ENCODE measurements at places on chromosomes 3 and 15. TPM values are rescaled to one million over a fixed set of nuclear protein-coding genes. Genes with fewer than 3 reads are reported as not detected.

- no peaks in the 10 kb centered on the region for H3K36me3 ChIP-seq
- H3K27me3 ChIP-seq: no peaks in the 10 kb centered on the region
- no peaks in the 10 kb centered on the region for H3K4me1 ChIP-seq
- H3K4me3 ChIP-seq: no peak overlapping the region
These were observed 170.8 kb downstream of the XXYLT1 start for GRCh38 chr3:195099951-195100785.

The ZIC4 gene
- not detected for total RNA-seq

DNA sequence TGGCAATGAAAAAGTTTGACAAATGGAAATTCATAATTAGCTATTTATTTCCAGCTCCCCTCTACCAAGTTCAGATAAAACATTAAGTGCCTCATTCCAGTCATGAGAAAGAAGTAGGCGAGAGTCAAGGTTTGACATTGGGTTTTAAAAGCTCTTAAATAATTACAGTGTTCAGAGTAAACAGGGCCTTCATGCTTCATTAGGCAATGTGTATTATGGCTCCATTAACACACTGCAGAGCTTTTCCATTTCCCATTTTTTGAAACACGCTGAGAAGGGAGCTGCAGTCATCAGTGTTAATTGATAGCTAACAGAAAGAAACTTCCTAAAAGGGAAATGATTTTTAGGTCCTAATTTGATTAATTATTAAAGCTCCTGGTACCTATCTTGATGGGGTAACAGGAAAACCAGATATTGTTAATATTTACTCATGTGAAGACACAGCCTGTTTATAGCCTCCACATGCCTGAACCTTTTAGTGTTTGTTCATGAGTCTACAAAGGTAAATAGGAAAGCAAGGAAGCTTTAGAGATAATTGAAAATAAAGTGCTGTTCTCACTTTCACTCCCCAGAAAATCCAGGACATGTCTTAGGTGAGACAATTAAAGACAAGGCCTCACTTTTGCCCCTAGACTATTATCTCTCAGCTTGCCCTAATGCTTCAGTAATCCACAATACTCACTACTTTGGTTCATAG, 28.7 kb downstream of the SST start:
- H3K27ac ChIP-seq: no peak overlapping the region
- H3K4me1 ChIP-seq: no peaks in the 10 kb centered on the region
- no peaks in the 10 kb centered on the region for H3K27me3 ChIP-seq
- H3K36me3 ChIP-seq: no peaks in the 10 kb centered on the region

DNA sequence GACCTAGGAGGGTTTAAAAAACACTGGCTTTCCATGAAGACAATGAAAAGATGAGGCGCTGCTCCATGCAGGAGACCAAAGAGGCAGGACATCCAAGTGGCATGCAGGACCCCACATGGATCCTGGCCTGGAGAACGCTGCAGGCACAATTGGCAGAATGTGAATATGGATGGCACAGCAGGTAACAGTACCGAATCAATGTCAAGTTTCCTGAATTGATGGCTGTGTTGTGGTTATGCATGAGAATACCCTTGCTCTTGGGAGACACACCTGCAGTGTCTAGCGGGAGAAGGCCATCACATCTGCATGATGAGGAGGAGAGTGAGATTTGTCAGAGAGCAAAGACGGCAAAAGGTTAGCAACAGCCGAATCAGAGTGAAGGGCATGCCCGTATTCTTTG, 74.3 kb upstream of the SEC13 start:
- H3K27me3 ChIP-seq: no peaks in the 10 kb centered on the region
- H3K4me1 ChIP-seq: peaks cover 3% of the 10 kb centered on the region
- H3K36me3 ChIP-seq: no peaks in the 10 kb centered on the region
- no peak for DNase-seq
- no peak overlapping the region for H3K27ac ChIP-seq

GRCh38 chr15:24772686-24773373, 97.3 kb downstream of the NPAP1 start:
- no peak overlapping the region for H3K27ac ChIP-seq
- no peaks in the 10 kb centered on the region for H3K4me1 ChIP-seq

DNA sequence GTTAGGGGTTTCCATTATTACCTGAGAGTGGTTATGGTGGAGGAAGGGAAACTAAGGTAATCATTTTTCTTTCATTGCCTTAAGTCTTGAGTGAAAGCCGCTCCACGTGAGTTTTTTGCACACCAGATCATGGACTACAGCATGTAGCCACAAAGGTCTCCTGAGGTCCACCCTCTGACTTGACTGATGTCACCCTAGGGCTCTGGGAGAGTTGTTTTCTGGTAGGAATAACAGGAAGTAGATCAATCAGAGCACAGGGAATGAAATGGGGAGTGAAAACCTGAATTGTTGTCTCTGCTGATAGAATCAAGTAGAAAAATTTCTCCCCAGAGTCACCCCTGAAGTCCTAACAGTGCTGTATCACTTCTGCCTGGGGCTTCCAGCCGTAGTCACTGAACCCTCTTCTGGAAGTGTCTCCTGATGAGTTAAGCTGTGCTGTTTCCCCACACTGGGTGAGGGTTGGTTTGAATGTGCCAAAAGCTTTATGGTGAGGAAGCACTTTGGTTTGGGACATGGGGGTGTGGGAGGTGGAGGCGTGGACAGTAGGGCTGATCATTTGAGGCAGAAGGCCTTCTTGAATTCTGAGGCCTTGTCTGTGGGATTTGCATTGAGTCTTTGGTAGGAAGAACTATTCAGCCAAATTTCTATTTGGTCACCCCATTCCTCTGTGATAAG, 64.3 kb downstream of the SLCO3A1 start:
- no peaks in the 10 kb centered on the region for H3K27me3 ChIP-seq
- no peaks in the 10 kb centered on the region for H3K36me3 ChIP-seq
- no peak overlapping the region for H3K4me3 ChIP-seq
- no peaks in the 10 kb centered on the region for H3K4me1 ChIP-seq
- no peak for DNase-seq

DNA sequence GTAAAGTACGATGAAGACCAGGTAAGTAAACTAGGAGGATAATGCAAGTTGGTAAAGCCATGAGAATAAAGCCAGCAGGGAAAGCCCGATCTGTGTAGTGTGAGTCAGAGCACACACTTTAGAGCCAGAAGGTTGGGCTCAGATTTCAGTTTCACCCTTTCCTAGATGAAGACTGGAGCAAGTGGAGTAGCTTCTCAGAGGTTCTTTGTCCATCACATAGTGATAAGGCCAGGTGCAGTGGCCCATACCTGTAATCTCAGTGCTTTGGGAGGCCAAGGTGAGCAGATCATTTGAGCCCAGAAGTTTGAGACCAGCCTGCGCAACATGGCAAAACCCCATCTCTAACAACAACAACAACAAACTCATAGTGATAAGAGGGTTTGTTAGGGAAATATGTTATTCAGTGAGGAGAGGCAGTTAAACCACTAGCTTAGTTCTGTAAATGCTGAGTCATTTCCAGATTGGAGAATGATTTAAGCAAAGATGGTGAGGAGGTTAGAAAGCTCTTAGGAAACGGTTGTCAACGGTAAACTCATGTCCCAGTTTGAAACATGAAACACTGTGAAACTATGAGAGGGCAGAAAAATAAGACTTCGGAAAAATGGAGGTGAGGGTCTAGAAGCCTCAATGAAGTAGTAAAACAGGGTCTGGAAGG, 39.0 kb downstream of the IL12A start:
- H3K27ac ChIP-seq: no peak overlapping the region
- H3K4me1 ChIP-seq: no peaks in the 10 kb centered on the region
- no peaks in the 10 kb centered on the region for H3K36me3 ChIP-seq
- H3K27me3 ChIP-seq: no peaks in the 10 kb centered on the region
- no peak overlapping the region for H3K4me3 ChIP-seq

DNA sequence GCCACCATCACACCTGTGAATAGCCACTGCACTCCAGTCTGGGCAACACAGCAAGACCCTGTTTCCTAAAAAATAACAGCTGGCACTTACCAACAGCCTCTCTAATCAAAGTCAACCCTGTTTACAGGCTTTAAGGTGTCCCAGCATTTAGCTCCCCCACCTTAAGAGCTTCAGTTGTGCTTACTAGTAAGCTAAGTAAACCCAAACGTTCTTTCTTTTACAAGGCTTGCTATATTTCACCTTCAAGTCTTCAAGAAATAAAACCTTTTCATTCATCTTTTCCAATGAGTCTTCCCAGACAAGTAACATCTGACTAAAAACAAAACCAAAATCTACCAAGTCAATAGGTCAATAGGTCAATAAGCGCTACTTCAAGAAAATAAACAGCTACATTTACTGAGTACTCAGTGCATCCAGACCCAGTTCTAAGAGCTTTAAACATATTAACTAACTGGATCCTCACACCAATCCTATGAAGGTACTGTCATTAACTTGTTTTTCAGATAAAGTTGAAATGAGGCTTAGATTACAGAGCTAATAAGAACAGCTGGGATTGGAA, 62.4 kb downstream of the PBRM1 start:
- H3K4me3 ChIP-seq: no peak overlapping the region
- H3K4me1 ChIP-seq: no peaks in the 10 kb centered on the region
- DNase-seq: no peak
- peaks cover 5% of the 10 kb centered on the region for H3K36me3 ChIP-seq
- no peaks in the 10 kb centered on the region for H3K27me3 ChIP-seq

- H3K27me3 ChIP-seq: no peaks in the 10 kb centered on the region
- no peak overlapping the region for H3K4me3 ChIP-seq
- H3K36me3 ChIP-seq: no peaks in the 10 kb centered on the region
- no peaks in the 10 kb centered on the region for H3K4me1 ChIP-seq
- DNase-seq: no peak
- H3K27ac ChIP-seq: no peak overlapping the region
These were observed 149.3 kb downstream of the CACNA1D start for GRCh38 chr3:53643757-53644156.

- H3K27me3 ChIP-seq: no peaks in the 10 kb centered on the region
- H3K4me3 ChIP-seq: no peak overlapping the region
- no peak overlapping the region for H3K27ac ChIP-seq
- no peaks in the 10 kb centered on the region for H3K4me1 ChIP-seq
These were observed 71.3 kb downstream of the CNTN6 start for GRCh38 chr3:1164101-1164500.

The PEX5L gene
- total RNA-seq: 1.6 TPM

The MAP6D1 gene
- total RNA-seq: 1.8 TPM

The IQCB1 gene
- 17.9 TPM for total RNA-seq

All from breast epithelium (tissue), 4 donors.